Skeletal muscle cell (primary cell): ENCODE measurements at places on chromosomes 5 and 9.
A peak's percentile ranks its signal among the peaks of the same experiment; 100 is the strongest.

GRCh38 chr9:96460882-96461281 is 10.9 kb downstream of the HABP4 start:
- peak; percentile 39 for DNase-seq

DNA sequence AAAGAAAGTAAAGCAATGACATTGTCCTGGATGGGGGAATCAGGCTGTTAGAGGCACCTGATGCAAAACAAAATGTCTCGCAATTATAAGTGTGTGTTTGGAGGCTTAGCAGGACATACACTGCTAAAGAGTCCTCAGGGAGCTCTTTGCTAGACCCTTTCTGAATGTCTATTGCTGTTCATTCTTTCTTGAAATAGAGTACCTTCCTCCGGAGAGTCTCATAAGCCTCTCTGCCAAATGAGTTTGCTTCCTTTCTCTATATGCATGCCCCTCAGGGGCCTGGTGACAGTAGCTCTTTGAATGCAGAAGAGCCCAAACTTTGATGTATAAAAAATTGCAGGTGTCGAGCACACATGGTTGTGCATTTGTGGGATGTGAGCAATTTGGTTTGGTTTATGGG is 26.4 kb upstream of the ADAMTSL1 start:
- DNase-seq: no peak

DNA sequence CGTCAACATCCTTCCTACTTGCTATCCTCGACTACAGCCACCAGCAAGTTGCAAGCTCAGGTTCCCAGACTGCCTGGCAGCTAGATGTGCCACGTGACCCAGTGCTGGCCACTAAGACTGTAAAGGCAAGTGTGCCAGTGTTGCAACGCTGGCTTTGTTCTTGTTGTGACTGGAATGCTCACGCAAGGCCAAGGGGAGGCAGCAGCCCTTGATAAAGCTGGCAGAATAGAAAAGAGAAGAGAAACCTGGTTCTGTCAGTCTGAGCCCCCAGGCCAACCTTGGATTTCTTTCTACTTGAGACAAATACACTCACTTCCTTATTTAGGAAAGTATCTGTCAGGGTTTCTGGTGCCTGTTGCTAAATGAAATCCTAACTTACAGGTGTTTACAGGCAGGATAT is 113.0 kb downstream of the KLHL3 start:
- DNase-seq: no peak

DNA sequence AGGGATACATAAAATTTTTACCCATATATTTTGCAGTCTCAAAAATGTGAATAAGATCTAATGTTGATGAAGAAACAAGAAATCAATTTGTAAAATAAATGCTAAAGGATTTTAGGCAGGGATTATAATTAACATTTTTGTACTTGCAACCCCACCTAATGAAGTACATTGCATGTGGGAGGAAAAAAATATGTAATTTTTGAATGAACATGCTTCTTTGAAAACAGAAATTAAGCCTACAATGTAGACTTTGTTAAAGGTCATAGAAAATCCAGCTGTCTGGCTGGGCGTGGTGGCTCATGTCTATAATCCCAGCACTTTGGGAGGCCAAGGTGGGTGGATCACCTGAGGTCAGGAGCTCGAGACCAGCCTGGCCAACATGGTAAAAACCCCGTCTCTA is 15.6 kb downstream of the SLC27A6 start:
- no peak for DNase-seq

- DNase-seq: no peak
Observed at GRCh38 chr9:90722071-90722470, 79.4 kb upstream of the DIRAS2 start.

DNA sequence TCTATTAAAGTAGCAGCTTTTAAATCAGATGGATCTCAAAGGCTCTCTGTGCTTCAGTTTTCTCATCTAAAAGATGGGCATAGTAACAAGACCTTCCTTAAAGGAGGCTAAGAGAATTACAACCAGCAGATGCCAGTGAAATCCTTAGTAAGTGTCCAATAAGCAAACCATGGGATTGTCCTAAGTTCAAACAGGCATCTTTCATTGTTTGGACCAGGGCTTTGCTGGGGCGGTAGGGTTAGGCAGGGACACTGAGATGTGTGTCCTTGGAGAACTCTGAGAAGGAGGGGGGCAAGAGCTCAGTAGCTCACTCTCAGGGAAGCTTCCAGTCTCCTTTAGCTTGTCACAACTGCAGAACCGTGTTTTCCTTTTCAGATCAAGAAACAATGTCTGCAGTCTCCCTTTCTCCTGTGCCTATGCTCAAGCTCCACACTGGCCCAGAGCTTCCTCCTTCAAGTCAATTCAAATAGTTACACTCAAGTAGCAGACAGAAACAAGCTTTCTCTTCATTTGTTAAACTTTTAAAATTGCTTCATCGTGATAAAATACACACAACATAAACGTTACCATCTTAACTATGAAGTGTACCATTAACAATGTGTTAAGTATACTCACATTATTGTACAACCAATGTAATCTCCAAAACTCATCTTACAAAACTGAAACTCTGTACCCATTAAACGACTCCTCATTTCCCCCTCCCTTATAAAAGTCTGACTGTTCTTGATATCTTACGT is 216.2 kb downstream of the PIK3R1 start:
- DNase-seq: no peak

GRCh38 chr5:68950125-68950524 is 143.7 kb upstream of the SLC30A5 start:
- no peak for DNase-seq

DNA sequence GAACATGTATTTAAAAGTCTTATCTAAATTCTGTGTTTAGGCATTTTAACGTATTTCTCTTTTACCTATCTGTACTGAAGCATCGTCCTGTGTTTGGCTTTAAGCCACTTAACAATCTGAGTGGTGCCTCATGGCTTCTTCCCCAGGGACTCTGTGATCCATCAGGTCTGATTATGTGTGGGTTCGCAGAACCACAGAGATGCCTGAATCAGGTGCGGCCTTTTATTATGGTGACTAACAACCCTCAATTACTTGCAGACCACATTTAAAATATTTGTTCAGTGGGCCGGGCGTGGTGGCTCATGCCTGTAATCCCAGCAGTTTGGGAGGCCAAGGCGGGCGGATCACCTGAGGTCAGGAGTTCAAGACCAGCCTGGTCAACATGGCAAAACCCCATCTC is 39.6 kb upstream of the SAP30L start:
- DNase-seq: no peak

DNA sequence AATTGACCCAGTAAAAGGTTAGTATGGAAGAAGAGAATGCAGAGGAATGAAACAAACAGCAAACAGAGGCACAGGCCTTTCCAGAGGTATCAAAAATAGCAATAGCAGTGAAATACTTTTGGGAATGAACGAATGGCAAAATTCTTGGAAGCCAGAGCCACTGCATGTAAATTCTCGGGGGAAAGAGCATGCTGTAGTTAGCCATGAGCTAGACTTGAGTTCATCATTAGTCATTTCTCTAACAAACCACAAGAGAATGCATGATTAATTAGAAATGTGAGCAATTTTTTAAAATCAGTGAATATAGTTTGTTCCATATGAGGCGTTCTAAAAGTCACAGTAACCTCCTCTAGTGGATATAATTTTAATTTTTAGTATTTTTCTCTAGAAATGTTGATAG is 170.3 kb upstream of the PRR16 start:
- DNase-seq: peak; percentile 87

DNA sequence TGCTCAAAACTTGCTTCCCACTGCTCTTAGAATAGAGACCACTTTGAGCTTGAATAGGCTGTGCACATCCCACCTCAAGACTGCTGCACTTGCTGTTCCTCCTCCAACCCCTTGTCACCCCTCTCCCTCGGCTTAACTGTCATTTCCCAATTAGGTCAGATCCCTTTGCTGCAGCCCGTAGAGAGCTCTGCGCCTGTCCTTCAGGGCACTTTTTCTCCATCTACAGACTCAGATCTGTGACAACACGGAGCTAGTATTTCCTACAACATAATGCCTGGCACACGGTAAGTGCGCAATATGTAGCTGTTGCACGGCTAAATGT is 485 bp upstream of the HABP4 start:
- no peak for DNase-seq

- no peak for DNase-seq
Observed at GRCh38 chr5:172015346-172015745, 8.9 kb upstream of the FBXW11 start.

GRCh38 chr5:66969963-66970362 is 226.6 kb downstream of the CD180 start:
- no peak for DNase-seq

- DNase-seq: no peak
Observed at GRCh38 chr5:27722337-27722736, 684.0 kb upstream of the CDH9 start.

GRCh38 chr5:157463621-157464518 is 3.9 kb downstream of the NIPAL4 start:
- peak; percentile 62 for DNase-seq
